GM12864 (cell line): ENCODE measurements at places on chromosomes 11 and 22.
A peak's percentile ranks its signal among the peaks of the same experiment; 100 is the strongest.

- no peak for DNase-seq
Measured at GRCh38 chr11:17827006-17827405, 92.4 kb downstream of the KCNC1 start.

- DNase-seq = no peak
Measured at GRCh38 chr11:43392713-43393112, 34.0 kb downstream of the TTC17 start.

DNA sequence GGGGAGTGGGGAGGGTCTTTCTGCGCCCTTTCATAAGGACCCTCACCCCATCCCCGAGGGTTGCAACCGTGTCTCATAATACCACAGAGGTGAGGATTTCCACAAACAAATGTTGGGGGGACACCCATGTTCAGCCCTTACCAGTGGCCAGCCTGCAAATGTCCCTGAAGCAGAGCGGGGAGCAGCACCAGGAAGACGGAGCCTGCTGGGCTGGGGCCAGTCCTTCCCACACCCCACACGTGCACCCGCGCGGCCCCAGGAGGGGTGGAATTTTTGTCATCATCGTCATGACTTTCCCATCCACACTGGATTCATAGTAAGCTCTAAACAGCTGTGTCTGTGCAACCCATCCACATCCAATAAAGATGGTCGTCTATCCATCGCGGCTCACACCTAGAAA, 409.8 kb downstream of the BRD1 start:
- DNase-seq = no peak

DNA sequence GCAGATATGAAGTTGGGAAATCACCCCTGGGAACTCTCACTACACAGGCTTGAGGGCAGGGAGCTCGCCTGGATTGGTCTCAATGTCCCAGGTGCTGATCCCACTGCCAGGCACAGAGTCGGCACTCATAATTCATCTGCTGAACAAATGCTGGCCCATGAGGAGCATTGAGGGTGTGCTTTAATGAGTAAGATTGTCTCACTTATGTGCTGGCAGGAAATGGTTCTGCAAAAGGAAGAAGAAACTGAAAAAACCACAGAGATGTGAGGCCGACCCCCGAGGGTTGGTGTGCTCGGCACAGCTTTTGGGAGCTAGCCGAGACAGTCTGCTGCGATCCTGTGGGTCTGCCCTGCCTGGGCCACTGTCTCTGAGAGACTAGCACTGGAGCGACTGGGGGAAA, 9.4 kb downstream of the PLAAT2 start:
- DNase-seq = peak; percentile 64

- DNase-seq = no peak
Measured at GRCh38 chr22:36879775-36880174, 19.0 kb downstream of the NCF4 start.

- no peak for DNase-seq
Measured at GRCh38 chr11:103789952-103790351, 246.5 kb upstream of the DDI1 start.

GRCh38 chr11:46451759-46452158, 60.2 kb upstream of the CHRM4 start:
- DNase-seq = no peak

GRCh38 chr11:118877487-118878162, 6.1 kb upstream of the CXCR5 start:
- no peak for DNase-seq

DNA sequence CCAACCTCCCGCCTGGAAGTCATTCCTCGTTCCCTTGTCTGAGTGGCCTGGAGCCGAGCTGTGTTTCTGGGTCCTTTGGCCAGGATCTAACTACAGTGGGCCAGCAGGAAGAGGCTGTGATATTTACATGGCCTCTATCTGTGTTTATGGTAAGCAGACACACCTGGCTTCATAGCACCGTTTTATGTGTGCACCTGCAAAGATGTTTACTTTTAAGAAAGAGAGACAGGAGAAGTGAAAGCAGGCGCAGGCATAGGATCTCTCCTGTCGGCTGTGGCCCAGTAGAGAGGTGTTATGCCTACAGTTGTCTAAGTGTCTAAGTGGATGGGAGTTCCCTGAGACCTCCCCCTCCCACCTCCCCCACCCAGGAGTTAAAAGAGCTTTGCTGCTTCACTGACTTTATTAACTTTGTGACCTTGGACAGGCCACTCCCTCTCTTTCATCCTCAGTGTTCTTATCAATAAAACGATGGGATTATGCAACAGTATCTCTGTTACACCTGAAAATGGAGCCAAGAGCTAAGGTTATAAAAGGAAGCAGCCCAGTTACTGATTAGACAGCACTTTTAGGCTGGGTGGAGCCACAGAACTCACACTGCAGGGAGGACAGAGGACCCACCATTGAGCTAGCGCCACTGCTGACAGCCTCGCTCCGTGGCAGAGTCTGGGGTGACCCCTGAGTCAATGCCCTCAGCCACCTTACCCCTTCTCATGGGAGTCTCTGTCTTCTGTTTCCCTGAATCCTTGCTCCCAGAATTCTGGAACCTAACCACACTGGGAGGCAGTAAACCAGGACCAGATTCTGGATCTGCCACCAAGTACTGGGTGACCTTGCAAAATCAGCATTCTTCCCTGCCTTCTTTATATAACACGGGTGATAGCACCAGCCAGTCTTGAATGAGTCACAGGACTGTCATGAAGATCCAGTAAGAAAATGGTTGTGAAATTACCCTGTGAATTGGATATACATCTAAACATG, 22.0 kb downstream of the ST14 start:
- DNase-seq = no peak

- no peak for DNase-seq
Measured at GRCh38 chr11:78277314-78277994, 88.7 kb downstream of the USP35 start.

DNA sequence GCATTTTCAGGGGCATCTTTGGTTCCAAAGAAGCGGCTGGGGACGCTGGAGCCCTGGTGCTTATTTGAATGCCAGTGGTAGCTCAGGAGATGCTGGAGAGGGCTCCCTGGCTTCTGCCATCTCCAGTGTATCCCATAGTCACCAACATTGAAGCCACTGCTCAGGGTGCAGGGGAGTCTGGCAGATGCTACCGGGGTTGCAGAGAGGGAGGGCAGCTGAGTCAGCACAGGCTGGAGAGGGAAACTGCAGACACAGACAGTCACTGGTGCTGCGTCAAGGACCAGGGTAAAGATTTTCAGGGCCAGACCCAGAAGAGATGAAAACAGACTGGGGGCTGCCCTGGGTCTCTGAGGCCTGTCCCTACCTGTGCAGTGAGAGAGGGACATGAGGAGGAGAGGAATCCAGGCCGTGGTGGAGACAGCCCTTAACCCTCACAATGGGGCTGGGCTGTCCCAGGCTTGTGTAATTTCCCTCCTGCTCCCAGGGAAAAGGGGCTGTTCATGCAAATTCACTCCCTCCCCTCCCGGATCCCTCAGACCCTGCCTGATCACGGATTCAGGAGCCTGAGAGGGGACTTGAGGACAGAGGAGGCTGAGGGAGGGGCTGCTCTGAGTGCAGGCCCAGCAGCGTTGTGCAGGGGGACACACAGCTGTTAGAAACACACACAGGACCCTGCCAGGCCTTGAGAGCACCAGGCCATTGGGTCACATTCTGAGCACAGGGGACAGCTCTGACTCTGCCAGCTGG, 126.9 kb upstream of the GRK3 start:
- DNase-seq = no peak

DNA sequence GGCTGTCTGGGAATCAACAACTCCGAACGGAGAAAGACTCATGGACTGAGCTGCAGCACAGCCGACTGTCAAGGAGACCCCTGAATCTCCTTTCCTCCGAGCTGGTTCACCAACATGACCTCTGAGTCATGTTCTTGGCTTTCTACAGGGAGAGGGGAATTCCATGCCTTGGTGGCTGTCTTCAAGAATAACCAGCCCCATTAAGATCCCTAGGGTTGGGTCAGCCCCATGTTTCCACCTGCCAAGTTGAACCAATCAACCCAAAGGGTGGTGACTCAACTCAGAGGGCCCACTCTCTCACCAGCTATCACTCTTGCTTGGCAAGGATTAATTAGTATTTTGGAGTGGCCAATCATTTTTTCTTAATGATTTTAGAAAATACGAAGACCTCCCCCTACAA, 28.3 kb upstream of the IGSF22 start:
- no peak for DNase-seq

DNA sequence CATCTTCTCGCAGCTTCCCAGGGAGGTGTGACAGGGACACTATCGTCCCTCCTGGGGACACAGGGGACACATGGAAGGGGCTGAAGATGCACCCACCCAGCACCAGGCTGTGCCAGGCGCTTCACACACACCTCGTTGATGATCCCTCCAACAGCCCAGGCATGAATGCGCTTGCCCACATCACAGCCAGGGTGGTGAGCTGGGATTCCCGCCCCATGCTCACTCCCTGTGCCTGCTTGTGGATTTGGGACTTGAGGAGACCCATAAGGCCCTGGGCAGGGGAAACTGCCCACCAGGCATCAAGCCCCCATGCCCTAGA, 57.8 kb downstream of the OTOG start:
- DNase-seq = no peak

DNA sequence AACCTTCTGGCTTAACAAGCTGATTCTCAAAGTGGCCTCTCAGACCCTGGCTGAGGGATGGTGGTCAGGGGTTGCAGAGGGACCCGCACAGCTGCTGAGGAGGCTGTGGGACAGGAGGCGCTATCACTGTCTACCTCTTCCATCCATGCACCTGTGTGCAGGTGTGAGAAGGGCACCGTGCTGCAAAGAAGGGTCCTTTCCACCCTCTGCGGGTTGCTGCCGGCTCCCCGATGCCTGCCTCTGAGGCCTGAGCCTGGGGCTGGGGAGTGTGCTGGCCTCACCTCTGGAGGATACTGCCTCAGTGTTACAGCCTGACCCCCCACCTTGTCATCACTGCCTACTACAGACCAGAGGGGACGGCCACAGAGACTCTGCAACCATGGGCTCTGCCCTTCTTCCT, 66.1 kb upstream of the B3GAT1 start:
- no peak for DNase-seq

GRCh38 chr11:21988477-21988876, 204.4 kb upstream of the ANO5 start:
- no peak for DNase-seq

DNA sequence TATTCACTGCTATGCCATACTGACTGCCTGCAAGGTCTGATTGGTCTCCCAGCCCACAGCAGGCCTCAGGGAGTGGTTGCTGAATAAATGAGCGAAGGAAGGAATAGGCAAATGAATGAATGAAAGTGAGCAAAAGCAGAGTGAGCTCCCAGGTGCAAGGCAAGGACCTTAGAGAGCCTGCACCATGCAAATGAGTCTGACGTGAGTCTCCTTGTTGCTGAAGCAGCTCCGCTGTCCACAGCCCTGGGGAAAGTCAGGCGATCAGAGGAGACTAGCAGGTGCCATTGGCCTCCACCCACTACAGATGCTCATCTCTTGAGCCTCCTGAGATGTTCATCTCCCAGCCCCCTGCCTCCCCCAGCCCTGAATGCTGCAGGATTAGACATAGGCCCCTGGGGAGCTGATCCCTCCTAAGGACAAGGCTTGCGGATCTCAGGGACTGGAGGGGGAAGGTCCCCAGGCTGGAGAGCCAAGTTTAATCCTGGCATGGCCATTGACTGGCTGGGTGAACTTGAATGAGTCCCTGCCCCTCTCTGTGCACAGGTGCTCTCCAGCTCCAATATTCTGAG, 22.1 kb downstream of the GDPD5 start:
- no peak for DNase-seq

GRCh38 chr11:35337136-35337913, 82.0 kb downstream of the SLC1A2 start:
- DNase-seq = no peak
